ENCODE measurements at places on chromosomes 2 and 18.

DNA sequence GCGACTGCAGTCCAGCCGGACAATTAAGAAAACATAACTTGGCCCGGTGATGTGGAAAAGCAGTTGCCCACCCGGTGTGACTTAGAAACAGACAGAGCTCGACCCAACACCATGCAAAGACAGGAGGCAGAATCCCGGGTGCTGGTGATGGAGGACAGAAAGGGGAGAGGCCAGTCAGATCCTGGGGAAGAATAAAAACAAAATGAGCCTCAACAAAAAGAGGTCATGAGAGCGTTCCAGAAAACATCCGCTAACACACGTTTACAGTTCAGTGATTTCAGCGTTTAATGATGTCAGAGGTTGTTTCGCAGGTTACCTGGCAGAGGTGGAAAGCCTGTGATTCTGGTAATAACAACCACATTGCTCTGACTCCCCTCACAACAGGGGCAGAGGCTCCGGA is 111.9 kb downstream of the OSR1 start:
- no peak for DNase-seq

DNA sequence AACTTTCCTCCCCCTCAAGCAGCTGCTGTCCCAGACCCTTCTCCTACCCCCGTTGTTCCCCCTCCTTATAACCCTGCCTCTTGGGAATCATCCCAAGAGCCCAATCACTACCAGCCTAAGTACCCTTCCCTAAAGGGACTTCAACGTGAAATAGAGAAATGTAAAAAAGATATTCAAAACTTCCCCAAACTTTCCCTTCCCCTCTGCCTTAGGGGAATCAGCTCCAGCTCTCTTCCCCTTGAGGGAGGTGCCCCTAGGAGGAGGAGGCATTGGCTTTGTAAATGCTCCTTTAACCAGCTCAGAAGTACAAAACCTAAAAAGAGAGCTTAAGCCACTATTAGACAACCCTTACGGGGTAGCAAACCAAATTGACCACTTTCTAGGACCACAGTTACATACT is 10.6 kb upstream of the SAP130 start:
- DNase-seq: no peak

- no peak for DNase-seq
Measured at GRCh38 chr2:174263997-174264396, 15.7 kb upstream of the OLA1 start.

DNA sequence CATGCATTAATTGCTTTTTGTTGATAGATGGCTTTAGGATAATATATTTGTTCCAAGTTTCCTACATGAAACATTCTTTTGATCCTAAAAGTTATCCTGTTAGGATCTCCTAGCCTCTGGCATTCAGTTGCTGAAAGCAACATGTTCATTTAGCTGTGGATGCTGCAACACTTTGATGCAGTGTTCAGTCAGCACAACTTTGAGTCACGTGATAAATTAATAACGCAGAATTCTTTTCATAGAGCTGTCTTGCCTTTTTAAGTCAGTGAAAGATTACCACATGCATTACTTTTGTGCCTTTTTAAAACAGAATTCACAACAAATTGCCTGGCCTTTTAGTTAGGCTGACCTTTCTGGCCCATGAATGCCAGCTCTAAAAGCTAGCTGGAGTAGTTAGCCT is 1467.9 kb upstream of the ZEB2 start:
- DNase-seq: no peak

DNA sequence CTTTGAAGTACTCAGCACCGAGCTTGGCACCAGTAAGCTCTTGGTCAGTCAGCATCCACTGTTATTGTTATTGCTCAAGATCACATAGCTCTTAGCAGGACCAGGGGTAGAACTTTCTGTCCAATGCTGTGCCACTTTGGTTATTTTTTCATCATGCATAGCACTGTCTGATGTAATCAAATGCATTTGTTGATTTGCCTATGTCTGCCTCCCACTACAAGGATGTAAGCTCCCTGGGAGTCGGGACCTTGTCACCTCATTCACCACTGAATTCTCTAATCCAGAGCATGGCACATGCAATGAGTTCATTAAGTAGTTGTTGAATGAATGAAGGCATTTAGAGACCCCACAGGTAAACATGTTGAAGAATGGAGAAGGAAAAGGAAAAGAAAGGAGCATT is 29.0 kb upstream of the DLX1 start:
- DNase-seq: no peak

DNA sequence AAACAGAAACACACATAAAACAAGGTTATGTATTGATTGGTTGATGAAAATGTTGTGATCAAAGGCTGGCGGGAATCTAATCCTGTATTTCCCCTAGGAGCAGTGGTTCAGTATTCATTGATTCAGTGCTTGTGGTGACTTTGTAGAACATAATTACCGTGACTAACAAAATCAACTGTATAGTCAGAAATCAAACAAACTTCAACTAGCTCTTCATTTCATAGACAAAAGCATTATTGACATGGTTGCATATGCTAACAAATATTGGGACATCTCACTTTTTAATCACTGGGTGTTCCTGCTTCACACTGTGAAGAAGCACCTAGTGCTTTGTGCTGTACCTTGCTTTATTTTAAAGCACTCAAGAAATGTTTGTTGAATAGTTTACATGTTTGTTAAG is 41.4 kb downstream of the USP14 start:
- no peak for DNase-seq

GRCh38 chr2:224994242-224994823 is 47.9 kb downstream of the DOCK10 start:
- no peak for DNase-seq

DNA sequence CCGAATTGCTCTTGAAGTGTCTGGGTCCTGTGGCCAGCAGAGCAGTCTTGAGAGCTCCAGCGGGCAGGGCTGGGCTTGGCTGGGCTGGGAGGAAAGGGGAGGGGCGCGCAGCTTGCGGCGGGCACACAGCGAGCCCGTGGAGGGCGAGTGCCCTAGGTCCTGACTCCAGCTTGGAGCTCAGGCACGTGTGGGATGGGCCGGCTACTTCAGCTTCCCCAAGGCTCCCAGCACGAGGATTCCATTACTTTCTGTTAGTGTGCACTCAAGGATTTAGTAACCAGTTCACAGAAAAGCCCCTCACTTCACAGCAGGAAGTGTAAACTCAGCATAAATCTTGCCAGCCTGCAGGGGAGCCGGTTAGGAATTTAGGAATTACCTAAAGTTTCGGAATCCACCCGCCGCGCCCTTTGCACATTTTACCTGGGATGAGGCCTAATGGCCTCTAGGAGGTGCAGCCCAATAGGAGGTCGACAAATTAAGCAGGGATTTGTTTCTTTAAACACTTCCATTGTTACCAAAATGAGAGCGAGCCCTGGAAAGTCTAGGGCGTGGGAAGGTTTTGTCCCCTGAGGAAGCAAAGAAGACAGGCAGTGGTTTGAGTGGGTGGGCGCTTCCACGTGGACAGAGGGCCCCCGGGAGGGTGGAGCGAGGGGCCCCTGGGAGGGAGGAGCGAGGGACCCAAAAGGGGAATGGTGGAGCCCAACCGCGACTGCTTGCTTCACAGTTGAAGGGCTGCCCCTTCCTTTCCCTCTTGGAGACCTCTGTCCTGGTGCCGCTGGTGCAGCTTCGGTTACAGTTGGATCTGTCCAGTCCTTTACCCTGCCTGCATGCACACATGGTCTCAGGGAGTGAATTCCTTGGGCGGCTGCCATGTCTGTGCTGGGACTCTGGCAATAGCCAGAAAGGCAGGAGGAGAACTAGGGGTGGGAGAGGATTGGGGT is 93.3 kb downstream of the CTAGE1 start:
- DNase-seq: no peak

GRCh38 chr2:12964904-12965539 is 248.3 kb downstream of the TRIB2 start:
- no peak for DNase-seq

GRCh38 chr2:100437751-100438150 is 20.3 kb upstream of the CHST10 start:
- DNase-seq: no peak

GRCh38 chr2:25606892-25607291 is 66.5 kb downstream of the DTNB start:
- no peak for DNase-seq

DNA sequence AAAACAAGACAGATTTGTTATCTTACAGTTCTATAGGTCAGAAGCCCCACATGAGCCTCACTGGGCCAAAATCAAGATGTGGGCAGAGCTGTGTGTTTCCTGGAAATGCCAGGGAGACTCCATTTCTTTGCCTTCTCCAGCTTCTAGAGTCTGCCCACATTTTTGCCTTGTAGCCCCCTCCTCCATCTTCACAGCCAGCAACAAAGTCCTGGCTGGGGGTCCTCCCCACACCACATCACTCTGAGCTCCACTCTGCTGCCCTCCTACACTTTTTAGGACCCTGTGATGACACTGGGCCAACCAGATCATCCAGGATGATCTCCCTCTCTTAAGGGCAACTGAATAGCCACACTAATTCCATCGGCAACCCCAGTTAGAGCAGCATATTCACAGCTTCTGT is 34.3 kb downstream of the ASB1 start:
- no peak for DNase-seq

DNA sequence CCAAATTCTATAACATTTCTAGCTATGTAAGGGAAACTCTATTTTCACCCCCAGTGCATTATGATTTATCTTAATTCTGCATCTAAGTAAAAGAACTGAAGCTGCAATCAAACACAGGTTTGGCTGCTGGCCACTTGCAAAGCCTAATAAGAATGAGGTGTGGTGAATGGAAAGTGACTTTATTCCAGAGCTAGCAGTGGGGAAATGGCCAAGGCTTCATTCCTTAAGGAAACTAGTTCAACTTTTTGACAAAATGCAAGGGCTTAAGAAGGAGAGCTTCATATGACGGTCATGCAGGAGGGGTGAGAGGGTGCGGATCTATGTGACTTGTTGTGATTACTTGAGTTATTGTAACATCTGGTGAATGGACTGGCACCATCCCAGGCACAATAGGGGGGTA is 1802.0 kb downstream of the SUCLG1 start:
- DNase-seq: no peak

- no peak for DNase-seq
Measured at GRCh38 chr2:208037564-208038487, 12.5 kb upstream of the PLEKHM3 start.

DNA sequence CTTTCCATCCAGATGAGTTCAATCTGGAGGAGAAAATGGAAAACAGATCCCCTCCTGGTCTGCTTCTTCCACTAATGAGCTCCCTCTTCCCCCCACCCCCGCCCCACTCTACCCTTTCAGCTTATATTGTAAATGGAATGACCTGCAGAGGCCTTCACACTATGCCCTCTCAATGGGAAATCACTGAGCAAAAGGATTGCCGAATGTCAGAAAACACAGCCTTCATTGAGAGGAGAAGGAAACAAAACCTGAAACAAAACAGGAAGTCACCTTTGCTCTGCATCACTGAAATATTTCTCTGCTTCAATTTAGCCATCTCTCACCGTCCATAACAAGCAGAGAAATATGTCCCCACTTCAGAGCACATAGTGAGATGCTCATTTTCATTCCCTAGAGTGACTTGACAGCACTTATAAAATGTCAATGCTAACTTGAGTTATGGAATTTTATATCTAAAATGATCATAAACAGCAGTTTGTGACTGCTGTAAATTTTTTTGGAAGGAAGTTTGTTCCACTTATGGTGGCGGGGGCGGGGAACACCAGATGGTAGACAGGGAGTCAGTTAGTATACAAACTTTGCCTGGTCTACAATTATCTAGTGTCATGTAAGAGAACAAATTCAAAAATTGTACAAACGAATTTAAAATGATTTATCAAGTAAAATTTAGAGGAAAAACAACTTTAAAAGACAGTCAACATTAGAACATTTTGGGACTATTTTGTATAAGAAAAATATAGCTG is 1.8 kb upstream of the FRZB start:
- no peak for DNase-seq

- no peak for DNase-seq
Measured at GRCh38 chr2:65340898-65341681, 91.3 kb downstream of the SPRED2 start.

GRCh38 chr2:168189835-168190569 is 57.4 kb downstream of the STK39 start:
- DNase-seq: no peak

GRCh38 chr2:116586328-116586689 is 1228.2 kb upstream of the DDX18 start:
- no peak for DNase-seq

DNA sequence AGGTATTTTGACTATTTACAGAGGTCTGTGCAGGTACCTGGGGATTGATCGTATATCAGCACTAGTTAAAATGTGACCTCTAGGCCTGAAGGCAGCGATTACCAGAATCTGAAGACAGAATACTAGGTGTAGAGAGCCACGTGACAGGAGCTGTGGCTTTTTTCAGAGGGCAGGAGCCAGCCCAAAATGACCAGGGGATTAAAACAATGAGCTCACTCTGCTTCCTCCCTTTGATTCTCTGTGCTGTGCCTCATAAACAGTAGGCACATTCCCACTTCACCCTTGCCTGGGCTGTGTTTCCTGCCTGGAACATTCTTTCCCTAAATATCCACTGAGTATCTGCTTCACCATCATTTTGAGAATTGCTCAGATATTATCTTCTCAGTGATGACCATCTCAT is 15.2 kb downstream of the ITGAV start:
- DNase-seq: no peak

GRCh38 chr2:9721344-9721743 is 90.5 kb upstream of the YWHAQ start:
- no peak for DNase-seq

- no peak for DNase-seq
Measured at GRCh38 chr2:186584053-186584452, 5.8 kb upstream of the ITGAV start.

DNA sequence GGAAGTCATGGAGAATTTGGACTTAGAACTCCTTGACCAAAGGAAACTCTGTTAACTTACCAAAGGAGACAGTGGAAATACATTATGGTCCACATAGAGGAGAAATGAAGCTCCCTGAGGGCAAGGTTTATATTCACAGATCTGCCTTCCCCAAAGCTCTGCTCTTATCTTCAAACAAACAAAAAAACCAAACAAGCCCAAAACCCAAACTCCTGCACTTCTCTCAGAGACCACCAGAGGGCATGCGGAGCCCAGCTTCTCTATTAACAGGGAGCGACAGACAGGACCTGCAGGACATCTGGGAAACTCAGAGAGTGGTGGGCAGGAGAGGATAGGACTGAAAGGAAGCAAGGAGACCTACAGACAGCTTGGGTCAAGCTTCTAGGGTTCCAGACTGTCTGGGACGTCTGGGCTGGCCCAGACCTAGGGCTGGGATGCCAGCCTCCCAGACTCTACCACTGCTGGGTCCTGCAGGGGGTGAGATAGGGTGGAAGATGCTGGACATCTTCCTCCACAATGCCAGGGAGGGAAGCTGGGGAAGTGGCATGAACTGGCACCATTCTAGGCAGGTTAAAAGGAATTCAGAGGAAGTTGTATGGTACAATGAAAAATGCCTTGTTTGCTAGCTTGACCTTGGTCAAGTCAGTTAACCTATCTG is 4.0 kb upstream of the WNT10A start:
- DNase-seq: peak; percentile 85

Data from memory B cell (primary cell).